Activated naive CD4-positive, alpha-beta T cell (primary cell): ENCODE measurements at places on chromosomes 12 and 14.

DNA sequence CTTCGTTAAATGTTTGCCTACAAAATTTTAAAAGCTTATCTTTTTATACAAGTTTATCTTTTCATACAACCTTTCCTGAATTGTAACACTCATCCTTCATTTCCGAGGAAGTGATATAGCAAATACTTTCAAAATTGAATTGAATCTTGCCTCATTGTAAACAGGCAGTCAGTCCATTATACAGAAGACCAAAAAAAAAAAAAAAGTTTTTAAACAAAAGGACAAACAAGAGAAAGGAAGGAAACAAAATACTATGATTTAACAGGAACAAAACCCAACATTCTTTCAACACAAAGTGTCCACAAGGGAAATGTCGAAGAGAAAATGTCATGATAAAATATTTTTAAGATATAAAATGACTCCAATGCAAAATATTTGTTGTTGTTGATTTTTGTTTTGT lies 8.5 kb downstream of the ATF7 start:
- DNase-seq, result no peak

- DNase-seq, result no peak
Observed at GRCh38 chr14:21133901-21134300, 22.0 kb downstream of the OR5AU1 start.

GRCh38 chr12:53719649-53720048 lies 7.6 kb downstream of the CALCOCO1 start:
- DNase-seq, result no peak

DNA sequence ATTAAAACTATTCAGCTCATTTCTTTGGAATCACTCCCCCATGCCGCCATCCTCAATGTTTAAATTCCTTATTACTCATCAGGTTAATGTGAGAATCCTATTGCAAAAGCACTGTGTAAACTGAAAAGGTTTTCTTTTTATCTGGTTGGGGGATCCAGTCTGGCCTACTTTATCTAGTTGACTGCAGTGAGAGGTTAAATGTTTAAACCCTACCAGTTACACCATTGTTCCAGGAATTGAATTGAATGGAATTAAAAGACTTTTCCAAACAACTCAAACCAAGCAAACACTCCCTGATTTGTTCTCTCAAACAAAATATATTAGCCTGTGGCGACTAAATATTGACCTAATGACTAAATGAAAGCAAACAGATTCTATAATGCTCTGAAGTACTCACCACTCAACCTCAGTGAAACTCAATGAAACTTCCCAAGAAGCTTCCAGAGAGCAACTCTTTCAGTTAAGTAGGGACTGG lies 100.5 kb downstream of the VEZT start:
- DNase-seq, result no peak

DNA sequence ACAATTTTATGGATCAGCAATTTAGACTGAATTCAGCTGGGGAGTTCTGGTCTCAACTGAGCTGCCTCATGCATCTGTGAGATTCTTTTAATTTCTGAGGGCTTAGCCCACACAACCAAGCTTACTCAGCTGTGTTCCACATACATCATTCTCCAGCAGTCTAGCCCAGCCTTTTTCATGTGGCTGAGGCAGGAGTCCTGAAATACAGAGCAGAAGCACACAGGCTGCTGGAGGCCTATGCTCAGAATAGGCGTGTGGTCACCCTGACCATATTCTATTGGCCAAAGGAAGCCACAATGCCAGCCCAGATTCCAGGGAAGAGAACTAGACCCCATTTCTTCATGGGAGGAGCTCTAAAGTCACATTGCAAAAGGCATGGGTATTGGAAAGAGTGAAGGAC lies 72.3 kb upstream of the DHRS4 start:
- no peak for DNase-seq

DNA sequence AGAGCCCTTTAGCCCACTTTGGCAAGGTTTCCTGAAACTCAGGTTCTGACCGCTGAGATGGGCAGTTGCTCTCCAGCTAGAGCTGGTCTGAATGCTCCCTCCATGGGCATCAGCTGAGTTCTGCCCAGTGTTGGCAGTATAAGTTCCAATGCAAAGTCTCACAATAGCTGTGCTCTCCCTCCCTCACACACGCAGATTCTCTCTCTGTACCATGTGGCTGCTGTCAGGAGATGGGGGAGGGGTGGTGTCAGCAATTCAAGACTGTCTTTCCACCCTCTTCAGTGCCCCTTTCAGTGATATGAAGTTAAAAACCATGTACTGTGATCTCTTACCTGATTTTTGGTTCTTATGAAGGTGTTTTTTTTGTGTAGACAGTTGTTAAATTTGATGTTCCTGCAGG lies 164.3 kb upstream of the PLEKHA5 start:
- no peak for DNase-seq

DNA sequence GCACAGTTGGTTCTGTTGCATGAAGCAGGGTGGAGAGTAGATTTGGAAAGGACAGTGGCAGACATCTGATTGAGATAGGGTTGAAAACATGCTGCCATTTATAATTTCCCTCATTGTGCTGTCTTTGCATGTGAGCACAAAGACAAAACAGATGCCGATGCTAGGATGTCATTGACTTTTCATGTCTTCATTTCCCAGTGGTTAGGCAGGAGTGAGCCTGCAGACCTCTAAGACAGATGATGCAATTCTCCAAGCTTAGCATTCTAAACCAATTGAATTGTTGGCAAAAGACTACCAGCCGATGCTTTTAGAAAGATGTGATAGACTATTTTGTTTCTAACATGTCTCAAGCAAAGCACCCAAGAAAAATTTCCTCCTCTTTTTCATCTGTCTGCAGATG lies 37.1 kb upstream of the PELI2 start:
- no peak for DNase-seq

DNA sequence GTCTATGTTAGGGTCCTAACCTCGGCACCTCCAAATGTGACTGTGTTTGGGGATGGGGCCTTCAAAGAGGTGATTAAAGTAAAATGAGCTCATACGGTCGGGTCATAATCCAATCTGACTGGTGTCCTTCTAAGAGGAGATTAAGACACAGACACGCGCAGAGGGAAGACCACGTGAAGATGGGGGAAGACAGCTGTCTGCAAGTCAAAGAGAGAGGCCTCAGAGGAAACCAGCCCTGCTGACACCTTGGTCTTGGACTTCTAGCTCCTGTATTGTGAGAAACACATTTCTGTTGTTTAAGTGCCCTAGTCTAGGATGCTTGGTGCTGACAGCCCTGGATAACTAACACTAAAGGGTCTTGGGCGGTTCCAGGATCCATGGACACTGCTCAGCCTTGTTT lies 109.6 kb downstream of the DICER1 start:
- no peak for DNase-seq
